ENCODE measurements at places on chromosomes 16 and 17.

- DNase-seq: no peak
These were observed 328.4 kb upstream of the RBFOX1 start for GRCh38 chr16:7004266-7004665.

- no peak for DNase-seq
These were observed 7.6 kb downstream of the SGCA start for GRCh38 chr17:50173335-50173941.

GRCh38 chr16:22217890-22218730 lies 12.0 kb downstream of the EEF2K start:
- DNase-seq: no peak

DNA sequence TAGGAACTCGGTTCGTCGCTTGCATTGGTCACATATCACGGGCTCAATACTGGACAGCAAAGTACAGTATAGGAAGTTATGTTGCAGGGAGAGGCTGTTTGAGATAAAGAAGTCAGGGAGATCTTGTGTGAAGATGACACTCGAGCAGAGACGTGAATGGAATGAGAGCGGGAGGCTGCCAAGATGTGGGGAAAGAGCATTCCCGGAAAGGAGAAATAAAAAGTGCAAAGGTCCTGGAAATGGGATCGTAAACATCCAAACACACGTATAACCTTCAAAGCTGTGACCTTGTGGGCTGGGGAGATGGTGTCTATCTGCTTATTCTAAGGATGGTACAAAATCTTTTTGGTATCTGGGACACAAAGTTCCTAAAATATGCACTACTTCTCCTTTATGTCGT lies 43.0 kb upstream of the MYOCD start:
- no peak for DNase-seq

DNA sequence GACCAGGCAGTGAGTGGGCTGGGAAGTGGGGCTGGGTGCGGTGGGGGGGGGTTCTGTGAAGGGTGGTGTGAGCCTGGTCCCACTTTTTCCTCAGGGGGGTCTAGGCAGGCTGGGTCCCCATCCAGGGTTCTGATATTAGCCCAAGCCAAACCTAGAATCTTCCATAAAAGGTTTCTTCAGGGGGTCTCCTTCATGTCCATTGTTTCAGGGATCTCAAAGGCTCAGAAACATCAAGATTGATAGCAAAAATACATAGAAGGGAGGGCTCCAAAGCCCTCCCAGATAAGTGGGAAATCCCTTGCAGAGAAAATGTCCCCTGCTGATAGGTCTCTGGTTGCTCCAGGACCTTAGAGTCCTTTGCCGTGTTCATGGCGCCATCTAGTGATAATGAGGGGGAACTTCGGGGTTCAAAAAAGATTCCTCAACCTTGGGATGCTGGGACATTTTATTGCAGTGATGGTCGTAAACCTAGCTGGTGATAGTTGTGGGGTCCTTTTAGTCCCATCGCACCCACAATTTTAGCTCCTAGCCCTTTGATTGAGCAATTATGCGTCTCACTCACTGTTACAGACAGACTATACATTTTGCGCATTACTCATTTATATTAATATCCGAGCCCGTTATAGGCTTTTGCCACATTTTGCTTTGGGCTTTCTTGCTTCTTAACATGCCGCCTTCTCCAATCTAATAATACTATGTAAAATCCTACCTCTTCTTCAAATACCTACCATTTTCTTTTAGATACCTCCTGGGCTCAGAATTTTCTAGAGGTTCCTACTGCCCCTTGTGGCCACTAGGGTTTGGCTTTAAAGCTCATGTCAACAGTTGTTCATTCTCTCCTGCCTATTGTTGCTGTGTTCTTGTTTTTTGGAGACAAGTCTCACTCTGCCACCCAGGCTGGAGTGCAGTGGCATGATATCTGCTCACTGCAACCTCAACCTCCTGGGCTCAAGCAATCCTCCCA lies 35.1 kb downstream of the IGF2BP1 start:
- DNase-seq: peak; percentile 42

DNA sequence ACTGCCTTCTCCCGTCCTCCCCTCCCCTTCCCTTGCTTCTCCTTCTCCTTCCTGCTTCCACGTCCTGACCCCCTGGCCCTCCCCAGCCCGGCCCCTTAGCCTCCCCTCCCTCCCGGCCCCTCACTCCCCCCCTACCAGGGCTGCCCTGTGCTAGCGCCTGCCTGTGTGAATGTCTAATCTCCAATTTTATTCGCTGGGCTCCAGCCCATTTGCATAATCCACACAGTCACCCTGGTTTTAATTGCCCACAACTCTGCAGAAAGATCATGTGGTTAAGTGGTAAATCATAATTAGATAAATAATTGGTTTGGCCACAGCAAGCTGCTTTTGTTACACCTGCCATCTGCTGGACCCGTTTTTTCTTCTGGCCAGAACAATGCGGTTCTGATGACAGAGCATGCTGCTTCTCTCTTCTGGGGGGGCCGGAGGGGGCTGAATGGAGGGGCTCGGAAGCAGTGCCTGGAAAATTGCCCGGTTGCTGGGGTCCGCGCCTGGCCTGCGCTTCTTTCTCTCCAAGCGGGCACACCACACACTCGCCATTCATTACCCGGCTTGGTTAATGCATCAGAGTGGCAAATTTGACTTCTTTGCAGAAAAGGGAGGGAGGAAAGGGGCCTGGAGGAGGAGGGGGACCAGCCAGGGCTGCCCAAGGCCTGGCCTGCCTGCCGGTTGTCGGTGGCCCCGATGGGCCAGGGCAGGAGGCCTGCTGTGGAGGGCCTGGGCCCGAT lies 19.5 kb upstream of the GSE1 start:
- DNase-seq: no peak

- no peak for DNase-seq
These were observed 67.2 kb downstream of the GTF3C1 start for GRCh38 chr16:27482397-27483087.

DNA sequence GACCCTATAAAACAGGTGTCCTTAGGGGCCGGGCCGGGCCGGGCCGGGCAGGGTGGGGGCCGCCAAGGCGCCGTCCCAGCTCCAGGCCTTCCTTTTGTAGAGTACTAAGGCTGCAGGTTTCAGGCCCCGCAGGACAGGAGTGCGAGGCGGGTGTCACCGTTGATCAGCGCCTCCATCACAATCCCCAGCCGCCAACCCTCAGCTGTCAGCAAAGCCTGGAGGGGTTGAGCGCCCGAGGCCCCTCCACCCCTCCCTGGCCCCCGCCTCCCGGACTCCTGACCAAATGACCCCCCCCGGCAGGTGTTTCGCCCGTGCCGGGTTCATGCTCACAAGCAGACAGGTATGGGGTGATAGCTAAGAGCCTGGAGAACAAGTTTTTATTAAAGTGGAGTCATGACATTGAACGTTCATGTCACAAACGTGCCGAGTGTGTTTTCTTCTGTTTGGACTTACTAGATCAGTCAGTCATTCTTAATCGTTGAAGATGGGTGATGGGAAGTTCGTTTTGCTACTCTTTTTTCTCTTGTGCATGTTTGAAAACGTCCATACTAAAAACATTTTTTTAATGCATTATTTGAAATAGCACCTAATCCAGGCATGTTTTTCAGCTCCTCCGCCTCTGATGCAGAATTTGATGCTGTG lies 534 bp downstream of the ARL2BP start:
- no peak for DNase-seq

DNA sequence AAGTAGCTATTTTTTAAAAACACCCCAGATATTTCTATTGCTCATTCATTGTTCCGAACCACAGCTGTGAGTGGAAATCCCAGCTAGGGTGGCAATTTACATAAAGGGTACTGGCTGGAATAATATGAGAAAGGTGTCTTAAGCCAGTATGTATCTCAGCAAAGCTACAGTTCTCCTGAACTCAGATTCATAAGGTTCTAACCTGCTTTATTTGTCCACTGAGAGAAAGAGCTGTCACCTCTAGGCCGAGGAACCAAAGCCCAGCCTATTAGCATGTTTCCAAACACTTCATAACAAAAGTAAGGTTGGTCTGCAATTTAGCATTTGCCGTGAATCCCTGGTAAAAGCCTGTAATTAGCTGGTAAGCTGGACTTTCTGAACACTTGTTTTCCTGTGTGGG lies 57.0 kb upstream of the CLEC19A start:
- no peak for DNase-seq

- DNase-seq: peak; percentile 70
These were observed 15.4 kb downstream of the FLYWCH1 start for GRCh38 chr16:2927010-2927646.

DNA sequence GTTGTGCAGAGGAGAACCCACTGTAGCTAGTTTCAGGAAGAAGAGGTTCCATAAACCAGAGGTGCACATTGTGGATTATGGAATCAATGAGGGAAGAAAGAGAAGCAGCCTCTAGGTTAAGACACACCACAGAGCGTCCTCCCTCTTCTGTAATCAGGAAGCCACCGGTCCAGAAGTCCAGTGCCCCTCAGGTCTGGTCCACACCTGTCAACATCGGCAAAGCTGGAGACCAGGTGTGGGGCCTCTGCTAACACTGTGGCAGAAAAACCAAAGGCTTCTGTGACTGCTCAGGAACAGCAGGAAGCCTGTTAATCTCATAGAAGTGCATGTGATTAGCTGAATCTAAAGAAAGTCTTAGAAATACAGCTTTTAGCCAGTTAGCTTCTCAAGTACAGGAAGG lies 23.3 kb downstream of the LIMD2 start:
- DNase-seq: no peak

GRCh38 chr16:66271074-66272060 lies 95.1 kb upstream of the CDH5 start:
- DNase-seq: no peak

- DNase-seq: no peak
These were observed 618.7 kb downstream of the KCNJ18 start for GRCh38 chr17:22310717-22311686.

DNA sequence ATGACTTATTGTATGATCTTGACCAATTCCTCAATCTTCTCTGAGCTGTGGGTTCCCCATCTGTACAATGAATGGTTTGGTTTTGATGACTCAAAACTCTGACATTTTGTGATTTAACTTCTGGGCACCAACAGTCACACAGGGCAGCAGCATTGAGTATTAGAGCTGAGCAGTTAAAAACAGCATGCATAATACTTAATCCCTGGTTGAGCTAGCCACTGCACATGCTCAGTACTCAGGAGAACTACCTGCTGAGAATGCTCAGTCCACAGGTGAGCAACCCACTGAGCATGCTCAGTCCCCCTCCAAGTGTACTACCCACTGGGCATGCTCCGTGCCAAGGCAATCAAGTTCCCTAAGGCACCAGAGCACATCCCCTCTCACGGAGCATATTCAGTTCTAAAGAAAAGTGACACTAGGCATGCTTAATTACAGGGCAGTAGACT lies 68.7 kb downstream of the AIPL1 start:
- DNase-seq: no peak

GRCh38 chr17:81513753-81514488 lies 1.3 kb upstream of the ACTG1 start:
- DNase-seq: peak; percentile 62

- DNase-seq: peak; percentile 18
These were observed 171.4 kb upstream of the DYNLRB2 start for GRCh38 chr16:80369138-80369958.

- no peak for DNase-seq
These were observed 27.6 kb downstream of the NMT1 start for GRCh38 chr17:45088741-45089140.

DNA sequence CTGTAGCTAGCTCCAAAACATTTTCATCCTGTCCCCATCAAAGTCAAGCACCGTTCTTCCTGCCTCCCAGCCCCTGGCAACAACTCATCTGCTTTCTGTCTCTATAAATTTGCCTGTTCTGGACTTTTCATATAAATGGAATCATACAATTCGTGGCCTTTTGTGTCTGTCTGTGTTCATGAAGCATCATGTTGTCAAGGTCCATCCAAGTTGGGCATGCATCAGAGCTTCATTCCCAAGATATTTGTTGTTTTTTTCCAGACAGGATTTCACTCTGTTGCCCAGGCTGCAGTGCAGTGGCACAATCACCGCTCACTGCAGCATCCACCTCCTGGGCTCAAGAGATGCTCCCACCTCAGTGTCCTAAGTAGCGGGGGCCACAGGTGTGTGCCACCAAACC lies 5.9 kb downstream of the SLC5A10 start:
- no peak for DNase-seq

GRCh38 chr17:4204190-4204589 lies 59.6 kb downstream of the ANKFY1 start:
- no peak for DNase-seq

GRCh38 chr17:56985371-56986162 lies 7.6 kb downstream of the SCPEP1 start:
- DNase-seq: no peak

GRCh38 chr17:15485045-15485444 lies 17.6 kb upstream of the CDRT4 start:
- no peak for DNase-seq

DNA sequence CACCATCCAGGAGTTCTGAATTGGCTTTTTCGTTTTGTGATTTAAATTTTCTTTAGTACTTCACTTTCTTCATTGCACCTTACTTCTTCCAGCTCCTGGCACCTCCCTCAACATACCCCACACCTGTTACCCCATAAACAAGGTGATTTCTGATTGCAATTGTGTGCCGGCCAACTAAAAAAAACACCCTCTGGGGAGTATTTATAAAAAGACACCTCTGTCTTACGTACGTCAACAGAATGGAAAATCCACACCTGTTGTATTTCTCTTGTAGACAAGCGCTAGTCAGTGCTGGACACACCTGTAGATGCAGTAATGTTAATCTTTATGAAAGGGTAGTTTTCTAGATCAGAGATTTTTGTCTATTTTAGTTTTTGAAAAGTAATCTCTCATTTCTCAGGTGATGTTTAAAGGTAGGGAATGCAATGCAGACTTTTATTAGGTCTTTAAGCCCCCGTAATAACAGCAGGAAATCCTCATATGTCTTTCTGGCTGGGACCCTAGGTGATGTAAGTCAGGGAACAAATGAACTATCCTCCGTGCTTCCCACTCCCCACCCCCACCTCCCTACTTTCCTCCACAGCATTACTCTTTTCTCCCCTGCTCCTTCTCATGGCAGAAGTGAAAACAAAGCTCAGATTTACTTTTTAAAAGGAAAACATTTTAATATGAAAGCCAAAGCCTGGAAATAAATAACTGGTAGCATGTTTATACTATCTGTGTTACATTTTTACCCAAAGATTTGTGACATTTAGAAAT lies 4.2 kb downstream of the MSI2 start:
- no peak for DNase-seq

- no peak for DNase-seq
These were observed 19.6 kb downstream of the MED13 start for GRCh38 chr17:62045517-62045916.

DNA sequence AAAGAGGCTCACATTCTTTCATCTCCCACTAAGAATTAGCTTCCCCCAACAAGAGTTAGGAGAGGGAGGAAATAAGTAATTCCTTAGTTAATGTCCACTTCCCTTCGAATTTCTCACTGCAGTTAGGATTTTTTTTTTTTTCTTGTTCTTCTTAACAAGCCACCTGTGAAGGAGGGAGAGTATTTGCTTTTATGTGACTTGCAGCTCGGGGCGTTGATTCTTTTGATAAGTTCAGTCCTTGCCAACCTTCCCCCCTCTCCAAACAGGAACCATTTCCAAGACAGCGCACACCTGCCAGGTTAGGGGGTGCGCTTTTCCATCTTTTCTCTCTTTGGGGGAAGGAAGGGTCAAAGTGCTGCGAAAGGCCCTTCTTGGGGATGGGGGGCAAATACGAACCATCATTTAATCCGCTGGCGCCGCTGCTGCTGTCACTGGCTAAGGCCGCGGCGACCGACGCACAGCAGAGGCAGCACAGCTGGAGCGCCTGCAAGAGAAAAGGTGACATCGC lies 758 bp downstream of the ADAMTS18 start:
- DNase-seq: no peak

- DNase-seq: no peak
These were observed 355.3 kb downstream of the SLC39A11 start for GRCh38 chr17:72737151-72737690.

GRCh38 chr17:4448197-4448980 lies 14.6 kb downstream of the SPNS3 start:
- DNase-seq: no peak

GRCh38 chr16:13394488-13394887 lies 493.1 kb downstream of the SHISA9 start:
- no peak for DNase-seq
